SW 1271 (cell line): ENCODE measurements at places on chromosomes 5 and 9.
A peak's percentile ranks its signal among the peaks of the same experiment; 100 is the strongest.

DNA sequence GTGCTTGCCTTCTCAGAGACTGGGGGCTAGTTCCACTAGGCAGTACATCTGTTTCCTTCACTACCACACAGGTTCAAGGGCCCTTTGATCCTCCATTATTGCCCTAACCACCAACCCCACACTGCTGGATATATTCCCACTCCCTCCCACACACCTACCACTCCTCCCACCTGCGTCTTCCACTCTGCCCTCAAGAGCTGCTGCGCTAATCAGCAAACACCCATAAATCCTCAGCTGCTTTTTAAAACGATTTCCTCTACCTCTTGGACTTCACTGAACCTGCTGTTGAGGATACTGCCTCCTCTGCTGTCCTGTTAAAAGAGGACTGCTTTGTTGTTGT lies 120.9 kb downstream of the MAPKAP1 start:
- no peak for DNase-seq

- no peak for DNase-seq
Measured at GRCh38 chr5:172090976-172091547, 84.6 kb upstream of the FBXW11 start.

- no peak for DNase-seq
Measured at GRCh38 chr5:40685976-40686486, 6.3 kb downstream of the PTGER4 start.

GRCh38 chr5:150624334-150625163 lies 15.9 kb upstream of the SYNPO start:
- no peak for DNase-seq

GRCh38 chr5:141186897-141187512 lies at the start of gene PCDHB9:
Gene PCDHB9 (plus strand): TSS chr5:141187161. CDS start chr5:141187319, 158 bp downstream.
- peak; percentile 75 for DNase-seq

- no peak for DNase-seq
Measured at GRCh38 chr9:31587146-31587545, 797.3 kb upstream of the ACO1 start.

GRCh38 chr5:126544087-126544740 lies 50.8 kb downstream of the ALDH7A1 start:
- DNase-seq = peak; percentile 34
